ENCODE measurements at places on chromosomes 6 and 20. TPM values are rescaled to one million over a fixed set of nuclear protein-coding genes. Genes with fewer than 3 reads are reported as not detected.

The PROKR2 gene
- total RNA-seq, result not detected

The APCDD1L gene
- 19.5 TPM for total RNA-seq

The MEI4 gene
- total RNA-seq, result not detected

The SLC22A2 gene
- total RNA-seq, result not detected

The WFDC10B gene
- not detected for total RNA-seq

The SLX4IP gene
- total RNA-seq, result 3.7 TPM

The TP53TG5 gene
- total RNA-seq, result not detected

The SNAP25 gene
- not detected for total RNA-seq

The PTP4A1 gene
- total RNA-seq, result 24.9 TPM

The SUN5 gene
- total RNA-seq, result not detected

The HLA-DRA gene
- 0.89 TPM for total RNA-seq

The EYA4 gene
- total RNA-seq, result not detected

The CHMP4B gene
- 48.2 TPM for total RNA-seq

The GSTA2 gene
- total RNA-seq, result 0.11 TPM

The KCNK16 gene
- total RNA-seq, result not detected

The NCOA3 gene
- 36.6 TPM for total RNA-seq

The ISM1 gene
- not detected for total RNA-seq

The HLA-DQA2 gene
- not detected for total RNA-seq

The DLK2 gene
- total RNA-seq, result 0.51 TPM

The BMP6 gene
- 10.3 TPM for total RNA-seq

The RSPH9 gene
- not detected for total RNA-seq

The TENT5A gene
- total RNA-seq, result 48.6 TPM

The BRPF3 gene
- 7.9 TPM for total RNA-seq

The DEK gene
- total RNA-seq, result 90.3 TPM

The DNAH8 gene
- total RNA-seq, result not detected

The SMPDL3A gene
- 13.4 TPM for total RNA-seq

The ORC3 gene
- total RNA-seq, result 34.7 TPM

The FBXL4 gene
- 15.1 TPM for total RNA-seq

The MARCKS gene
- total RNA-seq, result 154 TPM

The PRDM13 gene
- total RNA-seq, result not detected

The ADGRF4 gene
- not detected for total RNA-seq

The METTL24 gene
- total RNA-seq, result not detected

The LY6G6C gene
- not detected for total RNA-seq

The BMP7 gene
- not detected for total RNA-seq

The SIRPB1 gene
- total RNA-seq, result 0.54 TPM

The SALL4 gene
- total RNA-seq, result not detected

The FOXC1 gene
- 11.1 TPM for total RNA-seq

The OPN5 gene
- total RNA-seq, result not detected

The AIF1 gene
- total RNA-seq, result not detected

The SYCP2L gene
- total RNA-seq, result not detected

The LAMA5 gene
- total RNA-seq, result 4.5 TPM

The CCR6 gene
- not detected for total RNA-seq

The TRIM31 gene
- total RNA-seq, result not detected

The CAP2 gene
- total RNA-seq, result 4.8 TPM

The BTNL2 gene
- not detected for total RNA-seq

The REM1 gene
- total RNA-seq, result not detected

The COX4I2 gene
- not detected for total RNA-seq

The TMEM170B gene
- total RNA-seq, result 0.54 TPM

The C20orf141 gene
- total RNA-seq, result not detected

The BMP2 gene
- total RNA-seq, result 0.38 TPM

The MAFB gene
- 1.8 TPM for total RNA-seq

The CDKN1A gene
- 469 TPM for total RNA-seq

Data from GM23248 (cell line).